ENCODE measurements at places on chromosomes 2 and 18.

DNA sequence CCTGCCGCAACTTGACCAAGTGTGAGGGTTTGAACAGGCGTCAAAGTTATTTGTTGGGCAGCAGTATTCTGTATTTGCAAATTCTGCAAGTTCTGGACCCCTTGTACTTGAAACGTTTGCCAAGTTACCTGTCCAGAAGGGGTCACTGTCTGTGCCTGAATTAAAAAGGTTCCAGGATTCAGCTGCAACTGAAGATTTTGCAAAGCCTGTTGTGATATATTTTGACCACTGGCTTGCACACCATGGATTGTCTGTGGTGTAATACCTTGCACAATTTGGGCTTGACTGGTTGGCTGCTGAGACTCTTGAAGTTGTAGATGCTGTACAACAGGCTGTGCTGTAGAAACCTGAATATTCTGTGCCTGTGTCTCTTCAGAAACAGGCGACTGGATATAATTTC is 10.2 kb downstream of the SP3 start:
- no peak for DNase-seq

GRCh38 chr2:130869441-130870160 is 32.9 kb downstream of the ARHGEF4 start:
- no peak for DNase-seq

- DNase-seq = no peak
Observed at GRCh38 chr2:225091336-225091735, 49.1 kb upstream of the DOCK10 start.

DNA sequence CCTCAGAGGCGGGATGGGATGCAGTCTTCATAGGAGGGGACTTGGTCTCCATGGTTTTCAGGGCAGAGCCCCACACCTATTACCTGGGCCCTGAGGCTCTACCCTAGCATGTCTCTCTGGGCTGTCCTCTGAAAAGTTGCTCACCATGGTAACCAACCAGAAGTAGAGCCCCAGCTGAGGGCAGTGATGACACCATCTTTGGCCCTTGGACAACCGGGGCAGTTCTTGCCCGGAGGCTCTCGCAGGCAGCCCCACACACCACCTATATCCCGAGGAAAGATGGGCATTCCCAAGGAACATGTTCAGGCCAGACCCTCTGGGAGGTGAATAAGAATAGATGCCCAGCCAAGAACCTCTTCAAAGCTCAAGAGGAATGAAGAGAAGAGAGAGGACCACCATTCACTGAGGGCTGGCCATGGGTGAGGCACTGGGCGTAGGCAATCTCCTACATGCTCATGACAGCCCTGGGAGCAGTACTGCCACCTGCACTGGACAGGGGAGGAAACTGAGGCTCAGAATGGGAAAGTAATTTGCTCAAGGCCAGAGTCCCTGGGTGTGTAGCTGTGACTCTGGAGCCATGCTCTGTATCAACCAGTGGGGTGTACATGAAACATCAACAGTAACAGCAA is 72.5 kb downstream of the HS1BP3 start:
- DNase-seq = no peak

DNA sequence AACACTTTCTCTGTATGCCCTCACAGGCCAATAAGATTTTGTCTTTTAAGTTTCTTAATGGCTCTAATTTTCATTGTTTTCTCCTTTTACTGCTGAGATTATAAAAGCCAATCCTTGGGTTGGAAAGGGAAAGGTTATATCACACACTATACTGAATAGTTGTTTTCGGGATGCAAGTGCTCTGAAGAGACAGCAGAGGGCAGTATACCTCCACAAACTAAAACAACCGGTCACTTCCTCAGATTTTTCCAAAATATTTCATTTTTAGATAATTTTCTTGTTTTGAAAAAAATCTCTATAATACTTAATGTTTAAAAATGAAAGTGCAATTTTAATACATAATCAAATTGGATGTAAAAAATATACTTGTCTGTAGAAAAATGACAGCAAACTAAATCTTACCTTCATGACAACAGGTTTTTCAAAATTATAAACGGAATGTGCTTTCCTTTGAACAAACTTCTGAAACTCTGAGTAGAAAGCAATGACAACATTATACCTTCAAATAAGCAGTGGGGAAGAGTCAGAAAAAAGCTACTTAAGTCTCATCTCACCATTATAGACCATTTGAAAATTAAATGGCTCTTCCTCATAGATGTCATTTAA is 82.7 kb downstream of the ORC4 start:
- no peak for DNase-seq

GRCh38 chr18:5288517-5288935 is 7.0 kb downstream of the ZBTB14 start:
- DNase-seq = no peak

DNA sequence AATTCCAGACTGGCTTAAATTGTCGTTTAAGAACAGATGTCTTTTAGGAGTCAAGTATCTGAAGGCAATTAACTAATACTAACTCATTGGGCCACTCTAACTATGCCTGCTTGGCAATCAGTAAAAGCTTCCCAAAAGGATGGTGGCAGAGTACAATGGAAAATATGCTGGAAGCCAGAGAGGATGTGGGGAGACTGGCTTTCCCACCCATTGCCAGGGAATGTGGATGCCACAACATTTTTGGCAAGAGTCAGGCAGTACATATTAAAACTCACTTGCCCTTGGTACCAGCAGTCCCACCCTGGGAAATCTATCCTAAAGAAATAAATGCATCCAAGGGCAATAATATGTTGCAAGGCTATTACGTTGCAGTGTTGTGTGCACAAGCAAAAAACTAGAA is 74.0 kb upstream of the FZD7 start:
- DNase-seq = no peak

DNA sequence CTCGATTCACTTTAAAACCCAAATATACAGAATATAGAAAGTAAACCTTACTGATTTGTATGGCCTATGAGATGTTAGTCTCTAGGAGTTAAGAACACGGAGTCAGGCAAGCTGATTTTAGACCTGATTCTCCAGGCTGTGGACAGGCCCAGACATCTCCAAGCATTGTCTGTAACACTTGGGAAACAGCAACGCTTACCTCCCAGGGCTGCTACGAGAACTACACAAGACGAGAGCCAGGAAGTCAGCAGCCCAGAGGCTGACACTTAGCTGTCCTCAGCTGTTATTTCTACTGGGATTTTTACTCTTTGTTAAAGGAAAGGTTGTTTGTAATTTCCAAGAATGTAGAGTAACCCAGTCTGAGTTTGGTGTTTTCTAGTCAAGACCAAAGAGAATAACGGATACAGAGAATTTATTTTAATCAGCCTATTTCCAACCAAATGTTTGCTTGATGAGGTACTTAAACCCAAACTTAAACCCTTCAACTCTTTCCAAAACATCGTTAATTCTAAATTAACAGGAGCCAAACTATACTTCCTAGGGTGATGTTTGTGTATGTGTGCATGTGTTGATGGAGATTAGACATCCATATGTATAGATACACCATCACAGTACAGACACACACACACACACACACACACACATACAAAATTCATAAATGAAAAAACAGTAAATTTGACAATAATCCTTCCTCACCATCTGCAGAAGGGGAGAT is 123.4 kb downstream of the LAMA1 start:
- no peak for DNase-seq

- DNase-seq = no peak
Observed at GRCh38 chr2:181853696-181854095, 37.8 kb upstream of the ITPRID2 start.

DNA sequence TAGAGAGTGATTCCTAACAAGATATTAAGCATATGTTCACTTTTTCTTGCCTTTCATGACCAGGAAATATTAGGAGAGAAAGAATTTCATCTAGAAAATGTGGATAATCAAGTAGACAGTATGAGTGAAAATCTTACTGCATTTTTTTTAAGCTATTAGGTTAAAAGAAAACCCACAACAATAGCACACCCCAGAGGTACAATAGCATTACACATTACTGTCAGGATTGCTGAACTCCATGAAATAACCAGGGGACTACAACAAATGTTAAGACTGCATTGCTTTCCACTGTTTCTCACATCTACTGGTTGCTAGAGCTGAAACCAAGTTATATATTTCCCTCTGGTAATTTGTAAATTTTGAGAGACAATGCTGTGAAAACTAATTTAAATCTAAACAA is 33.7 kb downstream of the KLF7 start:
- DNase-seq = no peak

GRCh38 chr2:39266139-39266805 is 22.5 kb upstream of the CDKL4 start:
- peak; percentile 9 for DNase-seq

Data from stimulated activated CD4-positive, alpha-beta T cell treated with anti-CD3 and anti-CD28 coated beads, Interleukin-15, amount 100 ng/mL, for 24 hours (primary cell).